ENCODE measurements at places on chromosomes 6 and 20. TPM values are rescaled to one million over a fixed set of nuclear protein-coding genes. Genes with fewer than 3 reads are reported as not detected.
A peak's percentile ranks its signal among the peaks of the same experiment; 100 is the strongest.

Gene HLA-DQB1
- total RNA-seq: 0.59 TPM

Gene MYB
- total RNA-seq: not detected

Gene HLA-DQA1
- 0.63 TPM for total RNA-seq

Gene PDE7B
- 9.0 TPM for total RNA-seq

Gene RGS17
- total RNA-seq: 0.28 TPM

Gene OOEP
- not detected for total RNA-seq

Gene OPRM1
- total RNA-seq: not detected

Gene OXT
- total RNA-seq: not detected

Gene GSTA3
- total RNA-seq: not detected

Gene FANCE
- 3.5 TPM for total RNA-seq

GRCh38 chr20:16082051-16082550 lies 491.1 kb downstream of the KIF16B start:
- DNase-seq: no peak

DNA sequence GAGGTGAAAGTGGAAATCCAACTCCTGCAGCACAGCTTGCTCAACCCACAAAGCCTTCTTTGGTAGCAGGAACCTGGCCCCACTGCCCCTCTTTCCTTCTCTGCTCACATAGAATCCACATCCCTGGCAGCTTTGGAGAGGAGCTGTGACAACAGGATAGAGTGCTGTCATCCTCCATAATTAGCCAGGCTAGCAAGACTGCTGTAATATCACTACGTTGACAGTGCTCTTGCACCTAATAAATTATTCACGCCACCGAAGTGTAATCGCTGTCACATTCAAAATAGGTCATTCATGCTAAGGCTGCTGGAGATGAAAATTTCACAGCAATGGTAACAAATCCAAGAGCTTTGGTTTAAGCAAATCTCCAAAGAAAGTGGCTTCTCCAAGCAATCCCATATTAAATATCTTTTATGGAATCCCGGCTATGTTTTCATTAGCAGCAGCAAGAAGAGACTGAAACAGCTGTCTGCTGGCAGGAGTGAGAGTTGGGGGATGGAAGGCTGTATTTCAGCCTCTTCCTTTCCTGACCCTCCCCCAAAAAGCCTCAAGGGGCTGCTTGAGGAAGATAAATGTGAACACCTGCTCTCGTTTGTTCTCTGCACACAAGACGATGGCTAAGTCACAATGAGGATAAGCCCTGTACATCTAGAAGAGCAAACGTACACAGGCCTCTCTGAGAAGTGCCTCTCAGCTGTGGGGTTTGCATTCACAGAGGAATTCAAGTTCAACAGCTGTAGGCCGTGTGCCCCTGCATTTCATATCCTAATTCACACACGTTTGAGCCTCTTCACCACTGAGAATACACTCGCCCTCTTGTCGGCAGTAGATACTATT lies 16.5 kb downstream of the RIPOR2 start:
- DNase-seq: no peak

- peak; percentile 43 for DNase-seq
Measured at GRCh38 chr20:60048634-60049521, 90.7 kb downstream of the CDH26 start.

GRCh38 chr6:161772176-161772575 lies 498.3 kb upstream of the AGPAT4 start:
- no peak for DNase-seq

DNA sequence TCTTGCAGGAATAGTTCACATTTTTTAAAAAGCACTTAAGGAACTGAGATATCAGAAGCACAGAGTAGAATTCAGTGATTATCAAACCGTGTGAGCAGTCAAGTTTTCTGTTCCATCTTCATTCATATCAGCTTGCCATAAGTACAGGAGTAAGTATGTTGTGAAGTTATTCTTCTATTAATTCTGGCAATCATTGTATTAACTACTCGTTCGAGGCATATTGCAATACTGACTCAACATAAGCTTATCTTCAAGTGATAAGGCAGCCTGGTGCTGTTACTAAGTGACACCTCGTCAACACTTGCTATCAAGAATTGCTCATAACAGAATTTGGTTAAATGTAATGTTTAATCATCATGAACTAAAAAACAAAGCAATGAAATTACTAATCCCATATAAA lies 75.7 kb upstream of the SNX9 start:
- DNase-seq: peak; percentile 13

GRCh38 chr20:2688041-2688591 lies 4.5 kb upstream of the EBF4 start:
- DNase-seq: no peak

GRCh38 chr6:48315051-48315719 lies 204.2 kb upstream of the PTCHD4 start:
- no peak for DNase-seq

DNA sequence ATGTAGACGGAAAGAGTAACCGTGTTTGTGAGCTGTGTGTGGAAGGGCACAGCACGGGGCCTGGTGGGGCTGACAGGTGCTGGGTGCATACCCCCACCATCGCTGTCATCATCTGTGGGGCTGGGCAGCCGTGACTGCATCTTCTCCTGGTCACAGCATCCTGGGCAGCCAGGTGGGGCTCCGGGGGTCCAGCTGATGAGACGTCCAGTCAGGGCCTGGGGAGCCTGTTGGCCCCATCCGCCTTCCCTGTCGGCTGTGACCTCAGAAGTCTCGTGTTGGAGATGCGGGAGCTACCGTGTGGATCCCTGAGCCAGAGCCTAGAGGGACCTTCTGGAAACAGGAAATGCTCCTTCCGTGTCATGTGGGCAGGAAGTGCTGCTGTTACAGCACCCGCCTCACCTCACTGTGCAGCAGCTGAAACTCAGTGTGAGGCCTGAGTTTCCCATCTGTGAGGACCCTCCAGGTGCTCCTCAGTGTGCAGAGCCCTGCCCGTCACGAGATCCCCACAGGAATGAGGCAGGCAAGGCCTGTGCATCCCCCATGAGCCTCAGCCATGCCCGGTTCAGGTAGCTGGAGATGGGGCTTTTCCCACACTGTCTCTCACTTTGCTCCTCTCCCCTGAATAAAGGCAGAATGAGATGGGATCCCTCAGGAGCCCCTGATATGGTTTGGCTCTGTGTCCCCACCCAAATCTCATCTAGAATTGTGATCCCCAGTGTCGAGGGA lies 108.7 kb downstream of the ERMARD start:
- peak; percentile 38 for DNase-seq

DNA sequence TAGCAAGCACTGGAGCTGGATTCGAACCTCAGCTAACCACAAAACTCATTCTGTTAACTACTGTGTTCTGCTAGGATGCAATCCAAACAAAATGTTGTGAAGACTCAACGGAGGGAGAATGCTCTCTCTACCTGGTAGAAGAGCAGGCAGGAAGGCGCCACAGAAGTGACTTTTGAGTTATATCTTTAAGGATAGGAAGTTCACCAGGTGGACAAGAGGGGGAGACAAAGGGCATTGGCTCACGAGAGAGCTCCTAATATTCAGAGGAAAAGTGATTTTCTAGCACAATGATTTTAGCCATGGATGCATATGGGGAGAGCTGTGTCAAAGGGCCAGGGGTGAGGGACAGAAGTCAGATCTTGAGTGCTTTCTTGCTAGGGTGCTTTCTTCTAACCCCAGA lies 108.4 kb upstream of the MAFB start:
- DNase-seq: peak; percentile 38

DNA sequence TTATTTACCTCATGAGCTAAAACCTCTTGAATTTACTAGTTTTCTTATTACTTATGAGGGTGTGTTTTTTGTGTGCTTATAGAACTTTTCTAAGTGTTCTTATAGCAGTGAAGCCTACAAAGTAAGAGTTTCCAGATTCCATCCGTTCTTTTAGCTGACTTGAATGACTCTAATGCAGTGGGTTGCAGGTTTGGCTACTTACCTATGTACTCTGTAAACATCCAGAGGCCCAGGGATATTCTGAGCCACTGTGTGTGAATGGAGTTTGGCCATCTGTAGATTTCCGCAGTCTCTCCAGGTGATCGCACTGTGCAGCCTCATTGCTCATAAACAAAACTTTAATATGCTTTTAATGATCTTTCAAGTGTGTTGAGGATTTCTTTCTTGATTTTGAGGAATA lies 157.8 kb downstream of the MYO6 start:
- no peak for DNase-seq

- no peak for DNase-seq
Measured at GRCh38 chr6:167972193-167972592, 25.3 kb upstream of the KIF25 start.

DNA sequence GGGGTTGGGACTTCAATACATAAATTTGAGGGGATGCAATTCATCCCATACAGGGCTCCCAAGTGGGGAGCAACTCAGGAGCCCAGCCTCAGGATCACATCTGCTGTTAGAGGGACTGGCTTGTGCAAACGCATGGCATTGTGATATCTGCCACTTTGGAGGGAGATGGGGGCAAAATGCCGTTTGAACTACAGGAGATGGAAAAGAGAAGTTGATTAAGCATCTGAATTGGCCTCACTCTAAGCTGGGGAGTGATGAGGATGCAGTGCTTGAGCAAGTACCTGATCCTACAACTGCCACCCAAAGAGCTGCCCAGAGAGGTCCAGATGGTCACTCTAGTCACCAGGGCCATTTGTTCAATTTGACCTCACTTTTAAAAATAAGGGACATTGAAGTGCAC lies 2.0 kb downstream of the LY86 start:
- no peak for DNase-seq

DNA sequence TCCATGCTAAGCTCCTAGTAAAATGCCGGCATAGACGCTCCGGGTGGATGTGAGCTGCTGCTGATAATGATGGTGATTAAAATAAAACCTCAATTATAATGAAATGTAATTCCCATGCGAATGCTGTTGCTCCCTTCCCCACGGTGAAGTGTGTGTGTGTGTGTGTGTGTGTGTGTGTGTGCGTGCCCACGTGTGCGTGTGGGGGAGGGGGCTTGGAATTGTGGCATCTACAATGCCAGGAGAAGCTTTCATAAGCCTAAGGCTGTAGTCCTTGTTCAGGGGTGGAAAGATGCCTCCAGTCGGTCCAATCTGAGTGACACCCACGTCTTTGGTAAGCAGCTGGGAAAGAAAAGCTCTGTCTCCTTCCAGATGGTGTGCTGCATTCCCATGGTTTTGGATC lies 137.9 kb downstream of the CDH26 start:
- no peak for DNase-seq

DNA sequence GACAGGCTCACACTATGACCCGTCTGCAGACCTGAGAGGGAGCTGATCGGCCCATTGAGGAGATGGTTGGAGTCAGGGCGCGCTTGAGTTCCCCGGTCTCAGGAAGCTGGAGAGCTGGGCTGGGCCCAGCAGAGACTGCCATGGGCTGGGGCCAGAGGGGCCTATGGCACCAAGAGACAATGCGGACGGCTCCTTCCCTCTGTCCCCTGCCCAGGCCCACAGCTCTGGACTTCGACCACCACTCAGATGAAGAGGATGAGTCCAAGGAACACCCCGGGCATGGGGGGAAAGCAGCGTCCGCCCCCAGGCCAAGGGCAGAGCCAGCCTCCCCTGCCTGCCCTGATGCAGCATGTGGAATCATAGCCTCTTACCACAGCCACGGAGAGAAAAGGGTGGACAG lies 40.2 kb upstream of the PHACTR3 start:
- DNase-seq: no peak

GRCh38 chr20:63215101-63216040 lies 560 bp downstream of the YTHDF1 start:
- no peak for DNase-seq

DNA sequence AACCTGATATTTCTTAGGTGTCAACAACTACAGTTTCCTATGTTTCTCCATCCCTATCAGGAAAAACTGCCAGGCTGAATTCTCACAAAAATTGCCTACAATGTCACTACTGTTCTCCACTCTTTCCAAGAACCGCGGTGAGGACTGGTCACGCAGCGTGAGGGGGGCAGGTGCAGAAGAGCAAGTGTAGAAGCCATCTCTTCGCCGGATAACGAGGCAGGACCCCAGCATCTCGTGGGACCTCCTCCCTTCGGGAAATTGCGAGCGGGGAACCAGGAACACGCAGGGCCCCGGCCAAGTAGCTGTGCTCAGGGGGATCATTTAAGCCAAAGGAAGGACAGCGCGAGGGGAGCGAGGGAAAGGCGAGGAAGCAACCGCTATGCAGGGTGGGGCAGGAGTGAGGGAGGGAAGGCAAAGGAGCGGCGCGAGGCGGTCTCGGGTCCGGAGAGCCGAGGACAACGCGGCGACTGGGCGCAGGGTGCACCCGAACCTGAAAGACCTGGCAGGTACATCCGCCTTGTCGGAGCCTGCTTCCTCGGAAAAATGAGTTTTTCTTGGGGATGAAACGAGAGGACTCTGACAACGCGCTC lies 559 bp downstream of the APMAP start:
- DNase-seq: peak; percentile 60

GRCh38 chr20:3405139-3405538 lies 2.3 kb downstream of the DNAAF9 start:
- no peak for DNase-seq

- no peak for DNase-seq
Measured at GRCh38 chr20:46004889-46005473, 3.7 kb upstream of the MMP9 start.

GRCh38 chr6:1464781-1465370 lies 75.5 kb downstream of the FOXF2 start:
- DNase-seq: no peak

GRCh38 chr6:158211273-158212055 lies 43.3 kb downstream of the GTF2H5 start:
- no peak for DNase-seq

DNA sequence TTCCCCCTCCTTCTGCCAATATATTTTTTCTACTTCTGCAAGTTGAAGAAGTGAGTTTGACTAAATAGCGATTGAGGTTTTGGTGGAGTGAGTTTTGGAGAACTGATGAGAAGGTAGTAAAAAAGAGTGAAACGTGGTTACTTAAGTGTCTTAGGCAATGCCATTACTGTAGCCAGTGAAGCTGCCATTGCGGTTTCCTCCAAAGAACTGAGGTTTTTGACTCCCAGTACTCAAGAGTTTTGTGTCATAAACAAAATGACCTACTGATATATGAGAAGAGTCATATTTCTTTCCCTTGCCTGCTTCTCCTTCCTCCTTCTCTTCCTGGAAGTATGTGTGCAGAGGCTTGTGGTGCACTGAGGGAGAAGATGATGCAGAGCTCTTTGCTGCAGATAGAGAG lies 554.5 kb upstream of the MAP3K7 start:
- no peak for DNase-seq

DNA sequence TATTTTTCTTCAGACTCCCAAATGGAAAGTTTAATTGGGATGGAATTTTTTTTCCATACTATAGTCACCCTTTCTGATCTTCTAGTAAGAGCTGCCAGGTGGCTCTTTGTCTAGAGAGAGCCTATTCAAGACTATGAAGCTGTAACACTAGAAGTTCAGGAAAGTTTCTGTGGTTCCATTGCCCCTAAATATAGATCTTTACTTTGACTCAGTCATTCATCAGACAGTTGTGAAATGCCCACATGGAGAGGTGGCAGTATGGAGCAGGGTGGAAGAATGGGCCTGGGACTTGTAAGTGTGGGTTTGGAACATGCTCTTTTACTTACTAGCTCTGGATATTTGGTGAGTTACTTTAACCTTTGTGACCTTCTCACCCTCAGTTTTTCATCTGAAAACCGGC lies 87.8 kb downstream of the CTNNBL1 start:
- DNase-seq: no peak

GRCh38 chr20:35398660-35399144 lies 13.1 kb downstream of the UQCC1 start:
- DNase-seq: no peak

All from right atrium auricular region (tissue), 2 donors.